ENCODE measurements at places on chromosomes 1 and 21. TPM values are rescaled to one million over a fixed set of nuclear protein-coding genes. Genes with fewer than 3 reads are reported as not detected.

- no peak overlapping the region for H3K4me3 ChIP-seq
- no peak for DNase-seq
- H3K4me1 ChIP-seq: no peaks in the 10 kb centered on the region
- H3K36me3 ChIP-seq: no peaks in the 10 kb centered on the region
- H3K27me3 ChIP-seq: no peaks in the 10 kb centered on the region
Measured at GRCh38 chr1:221246628-221247415, 367.6 kb downstream of the HLX start.

- no peak overlapping the region for H3K27ac ChIP-seq
- no peaks in the 10 kb centered on the region for H3K27me3 ChIP-seq
- no peak overlapping the region for H3K4me3 ChIP-seq
- no peaks in the 10 kb centered on the region for H3K4me1 ChIP-seq
Measured at GRCh38 chr1:67632356-67632755, 52.6 kb upstream of the GADD45A start.

GRCh38 chr1:110310300-110310699, 28.9 kb upstream of the RBM15 start:
- no peak for DNase-seq
- H3K4me1 ChIP-seq: peaks cover 23% of the 10 kb centered on the region
- H3K27me3 ChIP-seq: no peaks in the 10 kb centered on the region
- no peak overlapping the region for H3K4me3 ChIP-seq

DNA sequence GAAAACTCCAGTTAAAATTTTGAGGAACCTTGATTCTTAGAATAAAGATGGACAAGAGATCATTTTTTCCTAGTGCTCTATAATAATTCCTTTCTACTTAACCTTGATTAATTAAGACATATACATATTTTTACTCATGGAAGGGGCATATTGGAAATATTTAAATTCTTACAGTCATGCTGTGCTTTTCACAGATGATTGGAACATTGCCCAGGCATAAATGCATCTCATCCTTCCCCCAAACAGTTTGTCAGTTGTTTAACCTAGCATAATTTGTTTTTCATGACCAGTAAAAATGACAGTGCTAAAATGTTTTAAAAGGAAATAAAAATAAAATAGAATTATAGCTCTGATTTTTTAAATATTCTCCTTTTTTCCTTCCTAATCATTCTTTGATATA, 140.0 kb downstream of the DNM3 start:
- H3K27ac ChIP-seq: no peak overlapping the region
- DNase-seq: no peak
- H3K4me3 ChIP-seq: no peak overlapping the region

- no peaks in the 10 kb centered on the region for H3K27me3 ChIP-seq
- H3K36me3 ChIP-seq: no peaks in the 10 kb centered on the region
- no peak for DNase-seq
- H3K27ac ChIP-seq: peak overlapping the region; percentile 96
- no peaks in the 10 kb centered on the region for H3K4me1 ChIP-seq
- no peak overlapping the region for H3K4me3 ChIP-seq
Measured at GRCh38 chr1:234989479-234990327, 138.9 kb downstream of the TOMM20 start.

DNA sequence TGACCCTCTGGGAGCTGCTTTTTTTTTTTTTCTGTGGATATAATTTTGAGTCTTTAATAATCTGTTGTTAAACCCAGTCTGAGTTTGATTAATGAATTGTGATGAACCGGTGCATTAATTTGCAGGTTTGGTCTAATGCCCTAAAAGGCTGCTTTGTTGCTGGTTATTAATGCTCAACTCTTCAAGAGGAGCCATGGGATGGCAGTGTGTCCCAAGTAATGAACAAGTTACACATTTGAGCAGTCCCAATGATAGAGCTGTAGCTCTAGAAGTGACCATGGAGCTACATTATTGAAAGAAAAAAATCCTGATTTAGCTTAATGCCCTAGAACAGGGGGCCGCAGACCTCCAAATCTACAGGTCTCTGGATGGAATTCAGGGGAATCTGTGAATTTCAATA, 53.1 kb downstream of the RWDD3 start:
- DNase-seq: no peak
- H3K4me3 ChIP-seq: no peak overlapping the region
- no peaks in the 10 kb centered on the region for H3K27me3 ChIP-seq
- no peak overlapping the region for H3K27ac ChIP-seq
- H3K36me3 ChIP-seq: no peaks in the 10 kb centered on the region

DNA sequence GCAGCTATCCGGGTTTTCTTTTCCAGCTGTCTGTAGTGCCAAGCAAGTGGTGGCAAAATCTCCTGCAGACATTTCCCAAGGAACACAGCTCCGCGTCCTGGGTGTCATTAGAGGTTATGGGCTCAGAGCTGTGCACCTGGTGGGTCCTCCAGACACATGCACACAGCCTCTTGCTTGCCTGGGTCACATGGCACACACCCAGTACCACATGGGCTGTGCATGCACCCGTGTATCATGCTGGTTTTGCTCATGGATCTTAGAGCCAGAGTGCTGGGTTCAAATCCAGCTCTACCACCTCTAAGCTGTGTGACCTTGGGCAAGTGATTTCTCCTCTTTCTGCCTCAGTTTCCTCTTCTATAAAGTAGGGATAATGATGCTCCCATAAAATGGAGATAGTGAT, 61.7 kb downstream of the ALPL start:
- no peaks in the 10 kb centered on the region for H3K27me3 ChIP-seq
- no peaks in the 10 kb centered on the region for H3K36me3 ChIP-seq
- H3K27ac ChIP-seq: no peak overlapping the region
- no peak for DNase-seq
- H3K4me1 ChIP-seq: peaks cover 30% of the 10 kb centered on the region

DNA sequence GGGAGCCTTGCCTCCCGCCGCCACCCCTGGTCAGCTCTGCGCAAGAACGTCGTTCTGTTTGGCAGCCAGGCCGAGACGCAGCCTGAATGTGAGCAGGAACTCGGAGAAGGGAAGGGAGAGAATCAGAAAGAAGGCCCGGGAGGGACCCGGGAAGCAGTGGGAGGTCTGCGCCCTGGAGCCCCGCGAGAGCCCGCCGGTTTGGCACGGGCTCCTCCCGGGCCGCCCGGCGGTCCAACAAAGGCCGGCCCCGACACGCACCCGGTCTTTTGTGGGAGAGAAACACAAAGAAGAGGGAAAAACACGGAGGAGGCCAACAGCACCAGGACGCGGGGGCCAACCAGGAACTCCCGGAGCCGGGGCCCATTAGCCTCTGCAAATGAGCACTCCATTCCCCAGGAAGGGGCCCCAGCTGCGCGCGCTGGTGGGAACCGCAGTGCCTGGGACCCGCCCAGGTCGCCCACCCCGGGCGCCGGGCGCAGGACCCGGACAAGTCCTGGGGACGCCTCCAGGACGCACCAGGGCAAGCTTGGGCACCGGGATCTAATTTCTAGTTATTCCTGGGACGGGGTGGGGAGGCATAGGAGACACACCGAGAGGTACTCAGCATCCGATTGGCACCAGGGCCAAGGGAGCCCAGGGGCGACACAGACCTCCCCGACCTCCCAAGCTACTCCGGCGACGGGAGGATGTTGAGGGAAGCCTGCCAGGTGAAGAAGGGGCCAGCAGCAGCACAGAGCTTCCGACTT, 2.7 kb upstream of the OLIG2 start:
- no peak for DNase-seq
- H3K4me3 ChIP-seq: no peak overlapping the region
- peaks cover 56% of the 10 kb centered on the region for H3K4me1 ChIP-seq
- H3K27me3 ChIP-seq: peaks cover 44% of the 10 kb centered on the region
- H3K27ac ChIP-seq: no peak overlapping the region

LRRC3 gene
- 1.7 TPM for total RNA-seq

MYOG gene
- not detected for total RNA-seq

All from right atrium auricular region (tissue), 2 donors.